D721Med (cell line): ENCODE measurements at places on chromosomes 7 and 10.

- DNase-seq = no peak
Observed at GRCh38 chr10:117865945-117866344, 180.8 kb downstream of the RAB11FIP2 start.

- DNase-seq = no peak
Observed at GRCh38 chr7:47622946-47623640, 41.2 kb upstream of the TNS3 start.

DNA sequence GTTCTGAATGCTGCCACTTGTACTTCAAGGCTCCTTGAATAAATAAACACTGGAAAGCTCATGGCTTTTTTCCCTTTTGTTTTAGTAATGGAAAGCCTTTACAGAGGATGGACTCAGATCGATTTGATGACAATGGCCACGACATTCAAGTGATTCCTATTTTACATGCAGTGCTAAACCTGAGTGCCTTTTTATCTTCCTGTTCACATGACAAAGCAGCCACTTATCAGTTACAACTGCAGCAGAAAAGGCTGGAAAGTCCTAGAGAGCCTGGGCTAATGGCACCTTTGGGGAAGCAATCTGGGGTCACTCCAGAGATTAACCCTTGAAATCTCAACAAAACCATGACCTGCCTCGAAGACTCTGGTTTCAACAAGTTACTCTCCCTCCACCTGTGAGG, 249.0 kb upstream of the AUTS2 start:
- DNase-seq = no peak

GRCh38 chr7:151013733-151014497, 10.4 kb downstream of the ATG9B start:
- no peak for DNase-seq

DNA sequence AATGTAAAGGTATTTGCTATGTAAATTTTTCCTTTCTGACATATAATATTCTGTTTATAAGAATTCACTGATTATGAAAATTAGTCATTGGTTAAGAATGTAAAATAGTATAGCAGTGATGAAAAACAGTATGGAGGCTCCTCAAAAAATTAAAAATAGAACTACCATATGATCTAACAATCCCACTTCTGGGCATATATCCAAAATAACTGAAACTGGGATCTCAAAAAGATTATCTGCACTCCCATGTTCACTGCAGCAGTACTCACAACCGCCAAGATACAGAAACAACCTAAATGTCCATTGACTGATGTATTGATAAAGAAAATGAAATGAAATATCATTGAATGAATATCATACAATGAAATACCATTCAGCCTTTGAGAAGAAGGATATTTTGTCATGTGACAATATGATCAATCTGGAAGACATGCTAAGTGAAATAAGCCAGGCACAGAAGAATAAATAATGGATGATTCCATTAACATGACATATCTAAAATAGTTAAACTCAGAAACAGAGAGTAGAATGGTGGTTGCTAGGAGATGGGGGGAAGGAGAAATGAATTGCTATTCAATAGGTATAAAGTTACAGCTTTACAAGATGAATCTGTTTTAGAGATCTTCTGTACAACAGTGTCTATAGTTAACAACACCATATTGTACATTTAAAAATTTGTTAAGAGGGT, 14.0 kb downstream of the C10orf88 start:
- DNase-seq = no peak

DNA sequence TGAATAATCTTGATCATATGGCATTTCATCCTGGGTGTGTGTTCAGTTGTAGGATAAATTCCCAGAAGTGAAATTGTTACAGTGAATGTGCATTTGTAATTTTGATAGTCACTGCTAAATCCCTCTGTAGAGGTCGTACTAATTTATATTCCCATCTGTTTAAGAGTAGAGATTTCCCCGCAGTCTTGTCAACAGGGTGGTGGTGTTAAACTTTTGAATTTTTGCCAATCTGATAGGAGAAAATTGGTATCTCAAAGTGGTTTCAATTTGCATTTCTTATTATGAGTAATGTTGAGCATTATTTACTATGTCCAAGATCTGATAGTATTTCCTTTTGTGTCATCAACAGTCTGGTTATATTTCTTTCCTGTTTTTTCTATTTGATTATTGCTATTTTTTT, 101.7 kb downstream of the AUTS2 start:
- DNase-seq = no peak

DNA sequence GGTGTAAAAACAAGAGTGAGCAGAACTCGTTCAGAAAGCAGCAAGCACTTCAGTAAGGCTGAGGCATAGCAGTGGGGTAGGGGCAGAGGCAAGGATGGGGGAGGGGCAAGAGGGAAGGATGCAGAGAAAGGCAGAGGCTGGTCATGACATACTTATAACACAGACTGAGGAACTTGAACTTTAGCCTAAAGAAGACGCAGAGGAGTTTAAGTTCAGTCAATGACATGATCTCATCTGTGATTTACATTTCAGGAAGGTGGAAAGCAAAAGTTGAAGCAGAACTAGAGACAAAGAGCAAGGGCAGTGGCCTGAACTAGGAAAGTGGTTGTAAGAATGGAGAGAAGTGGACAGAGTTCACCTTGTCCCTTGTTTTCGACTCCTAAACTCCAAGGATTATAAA, 15.8 kb downstream of the MACC1 start:
- no peak for DNase-seq

- DNase-seq = no peak
Observed at GRCh38 chr10:59872892-59873463, 33.4 kb downstream of the CCDC6 start.

GRCh38 chr10:69760072-69760471, 41.6 kb upstream of the COL13A1 start:
- DNase-seq = no peak

DNA sequence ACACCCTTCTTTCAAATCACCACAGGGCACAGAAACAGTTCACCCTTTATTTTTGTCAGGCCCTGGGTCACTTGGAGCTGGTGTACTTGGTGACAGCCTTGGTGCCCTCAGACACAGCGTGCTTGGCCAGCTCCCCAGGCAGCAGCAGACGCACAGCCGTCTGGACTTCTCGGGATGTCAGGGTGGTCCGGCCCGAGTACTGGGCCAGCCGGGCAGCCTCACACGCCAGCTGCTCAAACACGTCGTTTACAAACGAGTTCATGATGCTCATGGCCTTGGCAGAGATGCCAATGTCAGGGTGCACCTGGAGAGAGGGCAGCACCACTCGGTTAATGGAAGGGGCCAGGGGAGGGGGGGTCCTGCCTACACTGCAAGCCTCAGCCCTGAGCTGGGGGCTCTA, 2.5 kb downstream of the H2BK1 start:
- no peak for DNase-seq

DNA sequence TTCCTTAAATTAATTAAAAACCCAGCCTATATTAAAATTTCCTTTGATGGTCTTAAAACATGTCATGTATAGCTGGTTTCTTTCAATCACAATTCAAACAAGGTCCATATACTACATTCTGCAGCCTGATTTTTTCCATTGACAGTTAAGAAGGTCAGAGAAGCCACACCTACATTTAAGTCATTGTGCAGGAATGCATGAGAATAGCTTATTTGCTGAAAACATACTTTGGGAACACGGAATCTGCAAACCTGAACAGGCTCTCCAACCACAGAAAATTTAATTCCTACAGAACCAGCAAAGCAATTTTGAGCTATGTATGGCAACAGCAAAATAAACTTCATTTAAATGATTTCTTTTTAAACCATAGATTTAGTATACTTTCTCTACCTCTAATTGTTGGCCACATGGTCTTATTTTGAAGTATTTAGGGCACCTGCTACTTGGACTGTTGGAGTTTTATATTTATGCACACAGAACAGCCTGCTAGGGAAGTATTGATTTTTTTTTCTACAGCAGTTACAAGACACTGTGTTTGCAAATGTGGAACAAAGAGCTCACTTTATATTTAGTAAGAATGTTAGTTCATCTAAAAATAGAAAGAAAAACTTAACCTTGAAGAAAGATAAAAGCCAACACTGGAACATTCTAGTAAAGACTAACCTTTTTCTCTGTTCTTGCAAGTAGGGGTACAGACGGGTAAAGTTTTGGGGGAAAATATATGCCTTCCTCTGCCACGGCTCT, 240.9 kb upstream of the IMMP2L start:
- DNase-seq = no peak
